Fibroblast of the aortic adventitia (primary cell): ENCODE measurements at places on chromosomes 2 and 18. TPM values are rescaled to one million over a fixed set of nuclear protein-coding genes. Genes with fewer than 3 reads are reported as not detected.

TEKT4 gene
- total RNA-seq = not detected in 2 replicates

NCKAP5 gene
- total RNA-seq = 1.7 and 4.4 TPM in 2 replicates

VWC2L gene
- total RNA-seq = not detected in 2 replicates

LAMA3 gene
- total RNA-seq = 5.1 and 15.7 TPM in 2 replicates

STAT4 gene
- 0.54 and 0.98 TPM in 2 replicates for total RNA-seq

PRKD3 gene
- total RNA-seq = 55.8 and 77.9 TPM in 2 replicates

UPP2 gene
- not detected in 2 replicates for total RNA-seq

GAD1 gene
- total RNA-seq = not detected in 2 replicates

ALPP gene
- total RNA-seq = not detected in 2 replicates

CRYBA2 gene
- total RNA-seq = not detected in 2 replicates

ADI1 gene
- 41.6 and 44.7 TPM in 2 replicates for total RNA-seq

IL1A gene
- 0.90 TPM in 1 of 2 replicates, not detected in the other for total RNA-seq

DCC gene
- total RNA-seq = under 0.01 and 0.09 TPM in 2 replicates

UGT1A5 gene
- not detected in 2 replicates for total RNA-seq

CD8A gene
- total RNA-seq = not detected in 2 replicates

SLC25A52 gene
- not detected in 2 replicates for total RNA-seq

UGT1A10 gene
- total RNA-seq = 0.41 TPM in 1 of 2 replicates, not detected in the other

ALLC gene
- total RNA-seq = not detected in 2 replicates

CAPG gene
- 131 and 144 TPM in 2 replicates for total RNA-seq

SPATS2L gene
- 40.7 and 117 TPM in 2 replicates for total RNA-seq

OR6B2 gene
- total RNA-seq = not detected in 2 replicates

DSC2 gene
- 0.82 TPM in 1 of 2 replicates, not detected in the other for total RNA-seq

TMEM163 gene
- total RNA-seq = not detected in 2 replicates

ALPI gene
- total RNA-seq = not detected in 2 replicates

LINC00305 gene
- total RNA-seq = not detected in 2 replicates

CCDC85A gene
- total RNA-seq = 0.45 and 1.8 TPM in 2 replicates

UGT1A4 gene
- total RNA-seq = not detected in 2 replicates

CRYGD gene
- total RNA-seq = not detected in 2 replicates

SCN2A gene
- total RNA-seq = 16.7 and 18.5 TPM in 2 replicates

ZSCAN30 gene
- 18.6 and 22.6 TPM in 2 replicates for total RNA-seq

TUBA3E gene
- total RNA-seq = not detected in 2 replicates

ACTR3 gene
- total RNA-seq = 130 and 236 TPM in 2 replicates

SLC8A1 gene
- total RNA-seq = 39.1 and 112 TPM in 2 replicates

SERPINB3 gene
- not detected in 2 replicates for total RNA-seq

IFIH1 gene
- 7.7 and 9.7 TPM in 2 replicates for total RNA-seq

GORASP2 gene
- total RNA-seq = 27.9 and 67.7 TPM in 2 replicates
